ENCODE measurements at places on chromosomes 3 and 15.

DNA sequence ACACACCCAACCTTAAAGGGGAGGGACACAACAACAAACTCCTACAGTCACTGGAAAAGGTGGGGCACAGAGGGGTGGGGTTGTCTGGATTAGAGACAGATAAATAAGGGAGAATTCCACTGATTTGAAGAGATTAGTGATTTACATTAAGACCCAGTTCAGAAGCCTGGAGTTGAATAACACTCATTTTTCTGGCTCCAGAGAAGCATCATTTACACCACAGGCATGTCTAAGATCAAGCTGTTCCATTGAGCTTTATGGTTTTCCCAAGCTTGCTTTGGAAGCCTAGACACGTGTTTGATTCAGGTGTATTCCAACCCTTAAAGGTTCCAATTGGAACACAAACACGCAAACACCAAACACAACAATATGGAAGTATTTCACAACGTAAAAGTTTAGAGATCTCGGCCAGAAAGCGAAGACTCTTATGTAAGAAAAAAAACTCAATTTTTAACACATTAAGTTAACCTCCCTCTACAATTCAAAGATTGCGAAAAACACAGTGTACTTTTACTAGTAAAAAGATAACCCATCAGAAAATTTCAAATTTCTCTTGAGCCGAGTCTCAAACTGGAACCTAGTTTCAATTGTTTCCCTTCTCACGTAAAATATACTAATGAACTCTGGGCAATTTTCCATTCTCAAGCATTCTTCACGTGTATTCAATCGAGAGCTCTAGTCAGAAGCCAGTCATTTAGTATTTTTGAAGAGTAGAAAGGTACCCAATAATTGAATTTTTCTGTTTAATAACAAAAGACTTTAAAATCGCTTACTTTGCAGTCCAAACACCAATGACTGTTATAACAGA is 2.1 kb downstream of the TRA2B start:
- H3K27ac ChIP-seq = peak overlapping the region; percentile 1
- no peak for DNase-seq
- peak overlapping the region; percentile 95 for H3K4me3 ChIP-seq
- peaks cover 3% of the 10 kb centered on the region for H3K36me3 ChIP-seq

- no peaks in the 10 kb centered on the region for H3K27me3 ChIP-seq
- H3K36me3 ChIP-seq = no peaks in the 10 kb centered on the region
- no peak overlapping the region for H3K4me3 ChIP-seq
- H3K4me1 ChIP-seq = peaks cover 13% of the 10 kb centered on the region
- no peak overlapping the region for H3K27ac ChIP-seq
- DNase-seq = no peak
Observed at GRCh38 chr3:118963711-118964110, 70.9 kb downstream of the IGSF11 start.

GRCh38 chr3:171743327-171744157 is 66.7 kb downstream of the PLD1 start:
- no peak overlapping the region for H3K27ac ChIP-seq
- H3K27me3 ChIP-seq = no peaks in the 10 kb centered on the region
- no peaks in the 10 kb centered on the region for H3K36me3 ChIP-seq
- H3K4me1 ChIP-seq = peaks cover 14% of the 10 kb centered on the region
- H3K4me3 ChIP-seq = no peak overlapping the region
- no peak for DNase-seq

DNA sequence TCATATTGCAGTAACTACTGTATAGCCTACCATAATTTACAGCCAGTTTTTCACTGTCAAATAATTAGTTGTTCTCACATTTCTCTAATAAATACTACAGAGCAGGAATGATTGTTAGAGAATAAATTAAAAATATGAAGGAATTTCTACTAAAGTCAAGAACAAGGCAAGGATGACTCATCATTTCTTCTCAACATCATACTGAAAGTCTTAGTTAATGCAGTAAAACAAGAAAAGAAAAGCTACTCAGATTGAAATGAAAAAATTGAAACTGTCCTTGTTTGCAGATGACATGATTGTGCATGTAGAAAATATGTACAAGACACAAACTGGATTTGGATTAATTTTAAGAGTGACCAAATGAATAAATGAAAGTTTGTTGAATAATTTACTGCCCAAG is 608.2 kb downstream of the NSUN3 start:
- H3K27me3 ChIP-seq = no peaks in the 10 kb centered on the region
- no peaks in the 10 kb centered on the region for H3K36me3 ChIP-seq
- no peak overlapping the region for H3K4me3 ChIP-seq
- H3K27ac ChIP-seq = no peak overlapping the region

DNA sequence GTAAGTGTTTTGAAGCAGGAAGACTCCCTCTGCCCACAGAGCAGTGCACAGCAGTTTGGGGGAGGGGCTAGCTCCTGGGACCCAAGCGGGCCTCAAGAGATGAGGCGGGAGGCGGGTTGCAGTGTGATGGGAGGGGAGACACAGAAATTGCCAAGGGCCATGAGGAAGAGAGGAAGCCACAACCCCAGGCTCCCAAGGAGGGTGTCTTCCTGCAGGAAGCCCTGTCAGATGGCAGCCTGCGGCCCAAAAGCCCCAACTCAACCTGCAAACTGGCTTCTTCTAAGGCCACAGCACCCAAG is 7.3 kb upstream of the ISLR2 start:
- no peak overlapping the region for H3K4me3 ChIP-seq
- DNase-seq = peak; percentile 87
- H3K4me1 ChIP-seq = peaks cover 25% of the 10 kb centered on the region

DNA sequence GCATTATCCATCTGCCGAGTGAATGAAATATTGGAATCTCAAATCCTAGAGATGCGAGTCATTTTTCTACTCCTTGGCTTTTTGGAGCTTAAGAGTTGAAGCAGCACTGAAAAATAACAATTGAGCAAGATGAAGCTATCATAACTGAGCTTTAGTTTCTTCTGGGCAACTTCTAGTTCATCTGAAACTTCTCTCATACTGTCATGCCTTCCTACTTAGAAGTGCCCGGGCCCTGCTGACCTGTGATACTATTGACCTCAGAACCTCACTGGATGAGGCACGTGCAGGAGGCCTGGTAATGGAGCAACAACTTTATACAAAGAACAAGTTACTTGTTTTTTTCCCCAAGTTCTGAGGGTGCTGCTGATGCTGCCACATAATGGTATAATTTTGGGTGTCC is 48.5 kb upstream of the P3H2 start:
- H3K4me1 ChIP-seq = peaks cover 8% of the 10 kb centered on the region
- no peaks in the 10 kb centered on the region for H3K27me3 ChIP-seq
- no peaks in the 10 kb centered on the region for H3K36me3 ChIP-seq

GRCh38 chr3:152100491-152101132 is 168.1 kb upstream of the MBNL1 start:
- no peak overlapping the region for H3K27ac ChIP-seq
- no peaks in the 10 kb centered on the region for H3K36me3 ChIP-seq
- no peak overlapping the region for H3K4me3 ChIP-seq
- H3K4me1 ChIP-seq = peaks cover 10% of the 10 kb centered on the region
- H3K27me3 ChIP-seq = no peaks in the 10 kb centered on the region

DNA sequence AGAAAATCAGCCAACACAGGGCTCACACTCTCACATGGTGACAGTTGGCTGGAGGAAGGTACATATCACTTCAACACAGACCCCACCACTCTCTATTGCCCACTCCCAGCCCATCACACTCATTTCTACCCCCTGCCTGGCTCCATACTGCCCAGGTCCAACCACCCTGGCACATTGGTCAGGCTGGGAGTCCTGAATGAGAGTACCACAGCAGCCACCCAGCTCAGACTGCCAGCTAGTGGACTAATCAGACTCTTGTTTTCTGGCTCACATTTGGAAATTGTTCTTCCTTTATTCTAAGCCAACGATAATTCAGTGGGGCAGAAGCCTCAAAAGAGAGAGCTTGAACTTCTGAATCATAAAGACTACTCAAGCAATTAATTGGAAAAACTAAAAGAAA is 20.0 kb downstream of the MRPL46 start:
- H3K4me3 ChIP-seq = no peak overlapping the region
- H3K4me1 ChIP-seq = no peaks in the 10 kb centered on the region
- H3K27ac ChIP-seq = no peak overlapping the region
- 0 out of 2 replicates have a peak, but pooled peaks cover 3% of the 10 kb centered on the region for H3K36me3 ChIP-seq
- no peak for DNase-seq

DNA sequence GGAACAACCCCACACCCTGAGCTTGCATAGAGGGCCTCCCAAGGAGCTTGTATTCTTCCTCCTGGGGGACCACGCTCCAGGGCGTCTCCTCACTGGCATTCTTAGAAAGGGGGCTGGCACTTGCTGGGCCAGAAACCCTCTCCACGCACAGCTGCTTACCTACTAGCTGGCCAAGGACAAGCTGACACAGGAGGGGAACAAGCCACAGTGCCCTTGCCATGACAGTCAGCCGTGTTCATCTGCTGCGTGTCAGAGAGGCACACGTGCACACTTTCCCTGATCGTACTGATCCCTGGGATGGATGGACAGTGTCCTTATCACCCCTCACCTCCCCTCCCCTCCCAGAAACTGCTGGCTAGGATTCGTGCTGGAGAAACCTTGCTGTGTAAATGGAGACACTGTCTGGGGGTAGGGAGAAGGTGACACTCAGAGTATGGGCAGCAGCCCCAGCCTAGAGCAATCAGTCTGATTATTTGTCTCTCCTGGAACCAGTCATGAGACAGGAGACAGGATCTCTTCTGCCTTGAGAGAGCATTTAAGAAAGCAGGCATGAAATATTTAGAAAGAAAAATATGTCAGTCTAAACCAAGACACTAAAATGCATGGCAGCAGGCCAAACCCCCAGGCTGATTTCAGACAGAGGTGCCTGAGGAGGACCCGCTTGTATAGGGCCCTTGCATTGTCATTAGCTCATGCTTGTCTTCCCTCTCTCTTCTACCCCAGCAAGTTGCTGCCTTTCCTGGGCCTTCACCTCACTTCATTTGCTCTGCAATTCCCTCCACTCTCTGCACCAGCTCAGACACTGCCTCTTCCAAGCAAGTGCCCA is 311.8 kb upstream of the TRIM42 start:
- no peak for DNase-seq
- no peaks in the 10 kb centered on the region for H3K36me3 ChIP-seq
- H3K4me1 ChIP-seq = no peaks in the 10 kb centered on the region
- H3K4me3 ChIP-seq = no peak overlapping the region
- H3K27me3 ChIP-seq = no peaks in the 10 kb centered on the region

- DNase-seq = no peak
- H3K4me3 ChIP-seq = no peak overlapping the region
- H3K27ac ChIP-seq = no peak overlapping the region
- H3K36me3 ChIP-seq = no peaks in the 10 kb centered on the region
- H3K27me3 ChIP-seq = peaks cover 25% of the 10 kb centered on the region
Observed at GRCh38 chr3:122576174-122576940, 1.1 kb upstream of the PARP15 start.

GRCh38 chr3:46925585-46925934 is 48.0 kb downstream of the PTH1R start:
- no peaks in the 10 kb centered on the region for H3K27me3 ChIP-seq
- DNase-seq = no peak
- H3K36me3 ChIP-seq = peaks cover 11% of the 10 kb centered on the region
- no peak overlapping the region for H3K27ac ChIP-seq

GRCh38 chr3:35383719-35384555 is 255.4 kb upstream of the ARPP21 start:
- no peak overlapping the region for H3K4me3 ChIP-seq
- peak; percentile 29 for DNase-seq
- H3K36me3 ChIP-seq = no peaks in the 10 kb centered on the region
- H3K27ac ChIP-seq = no peak overlapping the region

GRCh38 chr3:170976190-170976519 is 50.4 kb downstream of the SLC2A2 start:
- DNase-seq = no peak
- no peak overlapping the region for H3K4me3 ChIP-seq
- H3K36me3 ChIP-seq = no peaks in the 10 kb centered on the region

DNA sequence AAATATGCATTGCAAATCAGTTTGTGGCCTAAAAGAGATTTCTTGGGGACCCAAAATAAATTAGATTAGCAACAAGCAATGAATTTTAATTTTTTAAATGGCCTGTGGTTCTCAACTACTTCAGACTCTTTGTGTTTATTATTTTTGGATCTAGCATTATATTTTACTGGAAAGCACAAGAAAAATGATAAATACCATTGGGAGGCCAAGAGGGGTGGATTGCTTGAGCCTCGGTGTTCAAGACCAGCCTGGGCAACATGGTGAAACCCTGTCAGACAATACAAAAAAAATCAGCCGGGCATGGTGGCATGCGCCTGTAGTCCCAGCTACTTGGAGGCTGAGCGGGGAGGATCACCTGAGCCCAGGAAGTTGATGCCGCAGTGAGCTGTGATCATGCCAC is 13.6 kb downstream of the LACTB start:
- no peak for DNase-seq
- H3K36me3 ChIP-seq = no peaks in the 10 kb centered on the region
- no peak overlapping the region for H3K4me3 ChIP-seq
- no peaks in the 10 kb centered on the region for H3K4me1 ChIP-seq

DNA sequence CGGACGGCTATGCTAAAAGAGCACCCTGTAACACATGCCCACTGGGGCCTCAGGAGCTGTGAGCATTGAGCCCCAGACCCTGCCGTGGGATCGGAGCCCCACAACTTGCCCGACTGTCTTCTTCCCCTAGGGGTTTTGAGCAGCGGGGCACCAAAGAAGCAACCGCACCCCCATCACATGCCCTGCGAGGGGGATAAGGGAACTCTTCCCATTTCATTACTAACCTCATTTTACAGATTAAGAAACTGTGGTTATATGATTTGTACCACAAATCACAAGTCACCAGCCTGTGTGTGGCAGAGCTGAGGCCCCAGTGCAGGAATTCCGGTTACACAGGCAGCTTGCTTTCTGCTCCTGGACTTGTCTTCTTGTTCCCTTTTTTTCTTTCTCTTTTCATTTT is 86.2 kb downstream of the CD47 start:
- H3K27ac ChIP-seq = no peak overlapping the region
- no peaks in the 10 kb centered on the region for H3K36me3 ChIP-seq
- no peaks in the 10 kb centered on the region for H3K27me3 ChIP-seq
- H3K4me3 ChIP-seq = no peak overlapping the region
- H3K4me1 ChIP-seq = no peaks in the 10 kb centered on the region

GRCh38 chr3:138347960-138348753 is at the start of gene MRAS:
Gene MRAS (plus strand): TSS chr3:138348579. CDS start chr3:138372884, 24,305 bp downstream.
- no peaks in the 10 kb centered on the region for H3K36me3 ChIP-seq
- H3K27ac ChIP-seq = peak within 1 kb of the TSS; percentile 79
- peak; percentile 91 for DNase-seq

DNA sequence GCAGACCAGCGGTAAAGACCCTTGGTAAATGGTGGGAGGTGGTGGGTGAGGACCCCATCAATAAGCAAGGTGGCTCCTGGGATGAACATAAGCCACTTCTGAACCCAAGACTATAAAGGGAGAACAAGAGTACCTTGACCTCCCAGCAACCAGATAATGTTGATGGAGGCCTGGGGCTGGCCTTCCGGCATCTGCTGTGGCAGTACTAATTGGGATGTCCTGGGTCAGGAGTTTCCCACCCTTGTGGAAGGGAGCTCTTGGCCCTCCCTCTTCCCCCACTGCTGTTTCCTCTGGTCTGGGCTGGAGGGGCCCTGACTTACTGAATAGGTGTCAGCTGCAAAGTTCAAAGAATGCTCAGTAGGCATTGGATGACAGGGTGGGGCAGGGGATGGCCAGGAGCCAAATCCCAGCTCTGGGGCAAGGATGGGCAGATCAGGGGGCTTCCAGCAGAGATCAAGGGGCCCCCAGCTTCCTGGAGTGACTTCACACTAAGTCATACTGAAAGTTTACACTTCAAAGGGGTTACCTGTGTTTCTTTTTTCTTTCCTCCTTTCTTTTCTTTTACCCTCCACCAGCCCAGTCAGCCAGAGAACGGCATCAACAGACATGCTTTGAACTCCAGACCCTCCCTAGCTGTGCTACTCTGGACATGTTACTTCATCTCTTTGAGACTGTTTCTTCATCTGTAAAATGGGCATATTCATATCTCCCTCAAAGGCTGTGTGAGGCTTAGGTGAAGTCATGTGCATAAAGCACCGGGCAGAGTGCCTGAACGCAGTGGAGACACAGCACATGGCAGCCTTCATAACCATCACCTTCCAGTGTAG is 1.5 kb downstream of the RBP1 start:
- H3K27ac ChIP-seq = no peak overlapping the region
- H3K4me3 ChIP-seq = peak overlapping the region; percentile 69
- no peaks in the 10 kb centered on the region for H3K36me3 ChIP-seq
- DNase-seq = no peak
- H3K4me1 ChIP-seq = peaks cover 34% of the 10 kb centered on the region
- H3K27me3 ChIP-seq = peaks cover 39% of the 10 kb centered on the region

Measured in GM23338 (cell line).